Activated naive CD8-positive, alpha-beta T cell treated with anti-CD3 and anti-CD28 coated beads, Interleukin-2, amount 50 U/mL, for 24 hours (primary cell): ENCODE measurements at places on chromosomes 7 and 10.

DNA sequence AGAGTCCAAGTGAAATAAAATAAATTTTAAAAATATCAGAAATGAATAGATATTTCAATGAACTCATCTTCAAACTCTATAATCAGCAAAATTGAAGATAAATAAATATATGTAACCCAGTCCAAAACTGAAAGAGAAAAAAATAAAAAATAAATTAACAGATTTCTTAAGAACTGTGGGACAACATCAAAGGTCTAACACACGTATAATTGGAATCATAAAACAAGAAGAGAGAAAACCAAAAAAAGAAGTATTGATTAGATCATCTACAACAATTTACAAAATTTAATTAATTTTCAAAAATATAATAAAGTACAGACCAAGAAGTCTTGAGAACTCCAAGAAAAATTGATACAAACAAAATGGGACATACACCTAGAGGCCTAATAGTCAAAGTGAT, 625.8 kb upstream of the SORCS1 start:
- DNase-seq, result no peak

GRCh38 chr10:110392868-110393740, 88.4 kb upstream of the SMNDC1 start:
- DNase-seq, result no peak

GRCh38 chr7:55344840-55345239, 20.3 kb upstream of the LANCL2 start:
- no peak for DNase-seq

DNA sequence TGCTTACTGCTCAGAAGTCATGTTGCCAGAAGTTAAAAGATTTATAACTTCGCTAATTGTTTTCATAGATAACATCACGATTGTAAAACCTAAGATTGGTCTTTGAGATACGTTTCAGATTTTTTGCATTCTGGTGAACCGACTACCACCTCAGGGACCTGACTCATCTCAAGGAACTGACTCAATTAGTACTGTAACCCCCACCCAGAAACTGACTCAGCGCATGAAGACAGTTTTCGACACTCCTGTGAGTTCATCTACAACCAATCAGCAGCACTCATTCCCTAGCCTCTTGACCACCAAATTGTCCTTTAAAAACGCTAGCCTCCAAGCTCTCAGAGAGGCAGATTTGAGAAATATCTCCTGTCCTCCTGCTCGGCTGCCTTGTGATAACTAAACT, 72.3 kb downstream of the ELMO1 start:
- no peak for DNase-seq

- no peak for DNase-seq
These were observed 599.0 kb downstream of the SORCS1 start for GRCh38 chr10:106565546-106565945.

DNA sequence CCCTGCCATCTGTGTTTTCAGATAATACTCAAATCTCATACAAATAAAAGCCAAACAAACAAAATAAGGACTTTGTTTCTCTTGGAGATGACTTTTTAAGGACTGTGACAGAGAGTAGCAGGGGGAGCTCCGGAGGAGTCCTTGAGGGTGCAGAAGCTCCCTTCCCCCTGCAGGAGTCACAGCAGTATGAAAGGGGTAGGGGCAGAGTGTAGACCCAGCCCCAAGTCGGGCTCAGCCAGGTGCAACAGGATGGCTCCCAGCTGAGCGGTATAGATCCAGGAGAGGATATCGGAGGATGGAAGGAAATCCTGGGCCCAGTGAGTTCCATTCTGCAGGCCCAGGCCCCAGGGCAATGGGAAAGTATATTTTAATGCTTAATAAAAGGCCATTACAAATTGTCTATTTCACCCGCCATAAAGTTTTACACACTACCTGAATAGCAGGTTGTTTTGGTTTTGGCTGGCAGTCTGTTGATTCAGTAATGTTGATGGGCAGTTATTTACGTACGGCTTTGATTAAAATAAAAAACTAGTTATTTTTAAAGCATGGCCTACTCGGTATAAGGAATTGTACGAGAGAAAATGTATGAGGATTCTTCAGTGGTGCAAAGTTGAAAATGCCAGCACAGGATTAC, 206.0 kb downstream of the CELF2 start:
- no peak for DNase-seq

GRCh38 chr7:83494683-83495082, 154.3 kb downstream of the SEMA3E start:
- DNase-seq, result no peak

DNA sequence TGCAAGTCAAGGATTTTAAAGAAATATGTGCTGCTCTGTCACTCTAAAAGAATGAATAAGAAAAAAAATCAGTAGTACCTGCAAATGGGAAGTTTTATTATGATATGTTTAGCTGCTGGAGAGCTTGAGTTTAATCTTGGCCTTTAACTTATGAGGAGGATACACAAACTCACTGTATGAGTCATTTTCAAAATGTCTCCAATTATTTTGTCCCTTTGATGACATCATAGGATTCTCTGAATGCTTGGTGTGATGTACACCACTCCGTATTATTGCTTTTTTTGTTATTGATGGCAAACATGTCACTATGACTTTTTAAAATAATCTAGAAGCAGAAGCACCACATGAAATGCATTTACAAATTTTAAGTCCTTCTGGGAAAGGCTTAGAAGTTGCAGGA, 125.8 kb downstream of the RALA start:
- DNase-seq, result no peak
